ENCODE measurements at places on chromosomes 4 and X.

- no peak for DNase-seq
These were observed 67.0 kb downstream of the RASGEF1B start for GRCh38 chr4:81404741-81405140.

- DNase-seq: no peak
These were observed 17.1 kb upstream of the TLR1 start for GRCh38 chr4:38821739-38822138.

- no peak for DNase-seq
These were observed 20.2 kb downstream of the ITGB1BP2 start for GRCh38 chrX:71321731-71322130.

- DNase-seq: no peak
These were observed 7.8 kb downstream of the ARAF start for GRCh38 chrX:47568656-47569295.

- no peak for DNase-seq
These were observed 102.9 kb upstream of the ARSJ start for GRCh38 chr4:114082348-114082747.

DNA sequence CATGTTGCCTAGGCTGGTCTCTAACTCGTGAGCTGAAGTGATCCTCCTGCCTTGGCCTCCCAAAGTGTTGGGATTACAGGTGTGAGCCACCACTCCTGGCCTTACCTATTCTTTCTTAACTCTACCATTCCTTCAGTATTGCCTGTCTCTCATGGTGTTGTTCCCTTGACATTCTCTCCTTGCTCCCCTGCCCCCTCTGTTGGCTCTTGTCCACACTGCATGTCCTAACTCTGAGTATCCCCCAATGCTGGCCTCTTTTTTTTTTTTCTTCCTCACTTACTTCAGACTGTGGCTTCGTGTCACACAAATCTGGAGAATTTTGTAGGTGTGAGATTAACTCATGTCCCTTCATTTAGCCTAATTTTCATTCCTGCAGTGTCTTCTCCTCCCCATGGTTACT lies 22.9 kb upstream of the FRMPD4 start:
- DNase-seq: no peak

GRCh38 chrX:107542500-107542899 lies 85.8 kb upstream of the PRPS1 start:
- DNase-seq: no peak
